Mammary epithelial cell (primary cell): ENCODE measurements at places on chromosomes 12 and 14. TPM values are rescaled to one million over a fixed set of nuclear protein-coding genes. Genes with fewer than 3 reads are reported as not detected.
A peak's percentile ranks its signal among the peaks of the same experiment; 100 is the strongest.

GRCh38 chr14:64569138-64569631, 19.4 kb downstream of the PPP1R36 start:
- peak; percentile 77 for DNase-seq

GRCh38 chr12:25372969-25373817, 122.5 kb upstream of the KRAS start:
- DNase-seq = peak; percentile 65

DNA sequence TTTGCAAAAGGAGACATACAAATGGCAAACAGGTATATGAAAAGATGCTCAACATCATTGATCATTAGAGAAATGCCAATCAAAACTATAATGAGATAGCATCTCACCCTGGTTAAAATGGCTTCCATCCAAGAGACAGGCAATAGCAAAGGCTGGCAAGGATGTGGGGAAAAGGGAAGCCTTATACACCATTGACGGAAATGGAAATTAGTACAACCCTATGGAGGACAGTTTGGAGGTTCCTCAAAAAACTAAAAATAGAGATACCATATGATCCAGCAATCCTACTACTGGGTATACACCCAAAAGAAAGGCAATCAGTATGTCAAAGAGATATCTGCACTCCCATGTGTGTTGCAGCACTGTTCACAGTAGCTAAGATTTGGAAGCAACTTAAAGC, 17.3 kb upstream of the CKAP4 start:
- no peak for DNase-seq

Gene RNASE2
- total RNA-seq = not detected

GRCh38 chr14:76833011-76833410, 6.8 kb downstream of the LRRC74A start:
- DNase-seq = no peak

- peak; percentile 29 for DNase-seq
These were observed 953 bp upstream of the NXPH4 start for GRCh38 chr12:57215668-57216013.

DNA sequence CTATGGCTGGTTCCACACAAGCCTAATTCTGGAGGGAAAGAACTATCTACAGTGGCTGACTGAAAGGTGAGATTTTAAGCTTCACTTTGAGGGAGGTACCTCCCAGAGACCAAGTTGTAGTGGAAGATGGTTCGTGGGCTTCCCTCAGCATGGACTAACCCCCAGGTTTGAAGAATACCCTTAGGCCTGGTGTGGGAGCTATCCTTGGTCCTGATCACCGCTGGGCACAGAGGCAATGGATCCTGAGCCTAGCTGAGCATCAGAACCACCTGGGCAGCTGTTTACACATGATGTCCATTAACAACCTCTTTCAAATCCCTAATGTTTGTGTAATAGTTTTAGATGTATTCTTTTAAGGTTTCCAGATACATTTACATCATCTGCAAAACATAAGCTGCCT, 10.3 kb downstream of the DAO start:
- no peak for DNase-seq

- DNase-seq = no peak
These were observed 61.8 kb downstream of the DERA start for GRCh38 chr12:15972894-15973293.

- DNase-seq = no peak
These were observed 36.9 kb downstream of the RHOJ start for GRCh38 chr14:63241096-63241495.

Gene CLEC7A
- total RNA-seq = not detected in 2 replicates

DNA sequence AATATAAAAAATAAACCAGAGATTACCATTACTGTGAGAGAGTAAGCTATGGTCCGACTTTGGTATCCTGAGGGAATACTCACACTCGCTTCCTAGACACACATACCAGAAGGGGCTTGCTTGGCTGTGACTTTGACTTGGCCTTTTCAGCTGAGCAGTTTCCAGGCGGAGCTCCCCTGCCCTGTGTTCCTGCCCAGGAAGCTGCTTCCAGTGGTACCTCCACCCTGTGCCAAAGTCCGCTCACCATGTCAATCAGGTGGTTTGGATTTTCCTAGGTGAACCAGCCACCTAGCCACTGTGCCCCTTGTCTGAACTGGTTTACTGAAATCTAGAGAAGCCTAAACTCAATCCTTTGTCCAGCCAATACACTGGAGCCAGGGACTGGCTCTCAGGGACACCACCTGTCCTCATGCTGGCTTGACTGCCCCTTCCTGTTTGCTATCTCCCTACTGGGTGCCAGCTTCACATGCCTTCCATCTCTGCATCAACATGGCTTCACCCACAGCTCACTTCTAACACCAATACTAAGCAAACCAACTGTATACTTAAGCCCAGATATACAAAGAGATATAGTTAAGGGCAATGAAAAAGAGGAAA, 28.6 kb downstream of the MAX start:
- no peak for DNase-seq

Gene C14orf180
- not detected in 2 replicates for total RNA-seq

GRCh38 chr14:66483322-66483721, 2.8 kb upstream of the CCDC196 start:
- peak; percentile 28 for DNase-seq

Gene C1R
- total RNA-seq = 4.2 and 6.1 TPM in 2 replicates

DNA sequence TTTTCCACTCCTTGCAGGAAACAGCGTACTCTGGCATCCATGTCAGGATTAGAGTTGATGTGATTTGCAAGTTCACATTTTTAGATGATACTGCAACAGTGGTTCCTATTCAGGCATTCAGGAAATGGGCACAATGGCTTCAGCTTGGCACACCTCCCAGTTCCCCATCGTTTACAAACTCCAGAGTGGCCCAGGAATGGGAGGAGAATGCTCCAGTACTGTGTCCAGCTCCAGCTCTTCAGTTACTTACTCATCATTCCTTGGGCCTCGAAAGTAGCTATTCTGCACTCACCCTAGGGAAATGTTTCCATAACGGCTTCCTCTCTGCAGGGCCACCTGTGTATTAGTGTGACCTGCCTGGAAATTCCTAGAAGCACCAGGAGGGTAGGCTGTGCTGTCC, 239.7 kb upstream of the RGS6 start:
- no peak for DNase-seq

Gene HOXC11
- total RNA-seq = 1.5 TPM

Gene A2ML1
- total RNA-seq = 5.3 TPM

- DNase-seq = no peak
These were observed 1.6 kb upstream of the PRKAB1 start for GRCh38 chr12:119666226-119666795.

GRCh38 chr14:58848365-58848764, 210.6 kb downstream of the DACT1 start:
- no peak for DNase-seq

- no peak for DNase-seq
These were observed 5.2 kb downstream of the PPP1CC start for GRCh38 chr12:110737532-110737931.

- DNase-seq = no peak
These were observed 194.2 kb downstream of the ADGRD1 start for GRCh38 chr12:131147894-131148293.

Gene SELPLG
- total RNA-seq = 0.47 and 0.48 TPM in 2 replicates

- no peak for DNase-seq
These were observed 927.5 kb downstream of the SLC6A15 start for GRCh38 chr12:83985084-83985483.

GRCh38 chr12:56029666-56030293, 8.9 kb downstream of the IKZF4 start:
- DNase-seq = no peak

- no peak for DNase-seq
These were observed 450.7 kb downstream of the AEBP2 start for GRCh38 chr12:19890024-19890423.

- DNase-seq = no peak
These were observed 175.2 kb upstream of the BCL2L14 start for GRCh38 chr12:11895421-11896078.

- DNase-seq = no peak
These were observed 248.9 kb downstream of the SLC16A7 start for GRCh38 chr12:59844750-59845149.

Gene BEGAIN
- total RNA-seq = 1.7 and 3.7 TPM in 2 replicates
